ENCODE measurements at places on chromosomes 16 and 17. TPM values are rescaled to one million over a fixed set of nuclear protein-coding genes. Genes with fewer than 3 reads are reported as not detected.

Gene AKAP1
- 87.5 TPM for total RNA-seq

DNA sequence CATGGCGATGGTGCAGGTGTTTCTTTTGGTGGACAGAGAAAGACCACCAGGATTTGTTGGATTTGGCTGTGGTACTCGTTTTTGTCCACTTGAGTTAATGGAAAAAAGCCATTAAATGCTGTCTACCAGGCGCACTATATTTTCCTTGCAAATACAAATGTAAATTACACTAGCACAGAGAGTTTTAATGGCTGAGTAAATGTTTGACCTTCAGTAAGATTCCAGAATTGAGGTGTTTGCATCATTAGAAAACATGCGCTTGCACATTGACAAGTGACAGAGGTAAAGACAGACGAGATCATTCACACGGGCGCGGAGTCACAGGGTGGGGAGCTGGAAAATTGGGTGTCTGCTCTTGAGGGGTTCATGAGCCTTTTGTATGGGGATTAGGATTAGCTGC is 53.5 kb upstream of the AKTIP start:
- no peak for DNase-seq

DNA sequence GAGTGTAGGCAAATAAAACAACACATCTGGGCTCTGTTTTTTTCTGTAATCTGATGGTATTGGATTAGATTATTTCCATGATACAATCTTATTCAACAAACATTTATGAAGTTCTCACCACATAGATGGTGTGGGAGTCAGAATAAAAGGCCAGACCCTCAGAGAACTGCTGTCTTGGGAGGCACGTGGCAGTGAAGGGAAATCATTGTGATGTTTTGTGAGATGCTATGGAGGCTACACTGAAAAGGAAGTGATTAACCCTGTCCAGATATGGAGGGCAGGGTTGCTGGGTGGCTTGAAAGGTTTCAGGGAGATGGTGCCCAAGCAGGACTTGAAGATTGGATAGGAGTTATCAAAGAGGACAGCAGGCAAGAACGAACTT is 35.6 kb downstream of the DHRS7B start:
- no peak for DNase-seq

Gene HLF
- total RNA-seq, result 19.9 TPM

GRCh38 chr16:30748634-30749445 is 615 bp downstream of the PHKG2 start:
- DNase-seq, result peak; percentile 87

Gene LITAF
- total RNA-seq, result 65.8 TPM

GRCh38 chr16:84806256-84806889 is 13.4 kb upstream of the CRISPLD2 start:
- DNase-seq, result peak; percentile 73

- no peak for DNase-seq
These were observed 13.8 kb downstream of the HROB start for GRCh38 chr17:44155488-44155887.

DNA sequence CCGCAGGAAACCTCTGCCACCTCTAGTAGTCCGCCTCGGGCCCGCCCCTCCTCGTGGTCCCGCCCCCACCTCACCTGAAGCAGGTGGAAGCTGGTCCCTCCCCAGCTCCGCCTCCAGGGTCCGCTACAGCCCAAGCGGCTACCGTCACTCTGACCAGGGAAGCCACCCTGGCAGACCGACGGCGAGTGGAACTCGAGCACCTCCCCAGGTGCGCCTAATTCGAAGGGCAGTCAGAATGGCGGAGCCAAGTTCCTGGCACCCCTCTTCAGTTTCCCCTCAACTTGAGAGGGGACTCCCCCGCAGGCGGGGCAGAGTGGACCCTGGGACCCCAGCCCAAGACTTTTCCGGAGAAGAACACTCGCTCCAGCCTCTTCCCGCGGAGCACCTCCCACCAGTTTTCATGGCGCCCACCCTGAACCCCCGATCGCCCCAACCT is 507 bp downstream of the FHOD1 start:
- DNase-seq, result peak; percentile 95

- DNase-seq, result no peak
These were observed 60.0 kb upstream of the CDC42EP4 start for GRCh38 chr17:73371836-73372235.

Gene CDH3
- 11.5 TPM for total RNA-seq

GRCh38 chr17:75758131-75758905 is 6.7 kb downstream of the GALK1 start:
- no peak for DNase-seq

DNA sequence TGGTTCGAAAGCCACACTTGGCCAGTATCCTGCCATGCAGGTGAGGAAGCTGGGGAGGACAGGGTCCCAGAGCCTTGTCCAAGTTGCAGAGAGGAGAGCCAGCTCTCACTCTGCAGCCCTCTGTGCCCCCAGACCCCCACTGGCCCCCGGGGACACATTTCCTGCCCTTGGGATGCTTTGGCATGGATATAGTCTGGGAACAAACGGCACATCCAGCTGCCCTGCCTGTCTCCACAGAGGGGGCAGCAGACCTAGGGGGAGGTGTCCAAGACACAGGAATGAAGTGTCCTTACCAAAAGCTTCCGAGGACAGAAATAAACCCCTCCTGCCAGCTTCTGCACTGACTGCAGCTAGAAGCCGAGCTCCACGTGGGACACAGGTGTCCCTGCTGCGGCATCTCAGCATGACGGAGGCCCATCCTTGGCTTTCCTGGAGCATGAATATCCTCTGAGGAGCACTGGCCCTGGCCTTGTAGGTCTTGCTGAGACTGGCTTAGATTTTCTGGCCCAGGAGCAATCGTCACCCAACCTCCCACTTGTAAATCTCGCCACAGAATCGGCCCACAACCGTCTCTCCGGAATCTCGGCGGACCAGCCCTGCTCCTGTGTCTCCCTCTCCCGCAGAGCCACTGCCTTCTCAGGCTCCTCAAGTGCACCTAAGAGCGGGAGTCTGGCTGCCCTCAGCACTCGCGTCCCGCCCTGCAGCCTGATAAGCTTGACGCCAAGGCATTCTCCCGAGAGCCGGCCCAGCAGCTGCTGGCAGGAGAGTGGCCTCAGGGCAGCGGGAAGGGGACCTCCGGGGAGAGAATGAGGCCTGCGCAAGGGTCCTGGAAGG is 1.1 kb upstream of the CAPN15 start:
- peak; percentile 46 for DNase-seq

GRCh38 chr17:58276423-58276822 is 4.3 kb downstream of the MPO start:
- no peak for DNase-seq

Gene PHB1
- 83.1 TPM for total RNA-seq

DNA sequence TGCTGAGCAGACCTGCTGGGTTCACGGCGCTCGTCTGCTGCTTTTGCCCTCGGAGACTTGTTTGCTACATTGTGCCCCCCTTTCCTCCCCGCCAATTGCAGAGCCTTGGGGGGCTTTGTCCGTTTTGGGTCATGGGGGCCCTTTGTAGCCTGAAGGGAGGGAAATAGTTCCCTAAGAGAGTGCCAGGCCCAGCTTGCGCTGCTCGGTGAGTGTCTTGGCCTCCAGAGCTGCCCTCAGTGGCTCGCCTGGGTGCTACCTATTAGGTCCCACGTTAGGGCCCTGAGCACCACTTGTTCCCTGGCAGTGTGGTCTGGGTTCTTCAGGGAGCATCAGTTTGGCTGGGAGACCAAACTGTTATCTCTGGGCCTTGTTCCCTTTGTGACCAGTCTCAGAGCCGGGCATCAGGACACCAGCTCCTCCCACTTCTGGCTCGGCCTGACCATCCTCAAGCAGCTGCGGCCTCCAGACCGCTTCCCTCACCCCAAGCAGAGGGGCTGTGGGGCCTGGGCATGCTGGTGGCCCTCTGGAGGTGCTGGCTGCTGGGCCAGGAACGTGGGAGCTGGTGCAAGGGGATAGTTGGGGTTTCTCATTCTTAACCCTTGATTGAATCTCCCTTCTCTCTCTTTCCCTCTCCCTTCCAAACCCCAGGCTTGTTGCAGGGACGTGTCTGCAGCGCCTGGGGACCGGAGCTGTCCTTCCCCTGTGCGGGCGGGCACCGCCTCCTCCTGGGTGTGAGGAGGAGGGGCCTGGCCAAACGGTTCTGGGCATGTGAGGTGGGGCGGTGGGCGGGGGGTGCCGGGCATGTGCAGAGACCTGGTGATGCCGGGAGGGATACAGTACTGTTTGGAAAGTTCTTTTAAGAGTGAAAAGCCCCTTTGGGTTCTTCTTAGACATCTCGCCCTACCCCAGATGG is 16.0 kb upstream of the ITGB4 start:
- no peak for DNase-seq

DNA sequence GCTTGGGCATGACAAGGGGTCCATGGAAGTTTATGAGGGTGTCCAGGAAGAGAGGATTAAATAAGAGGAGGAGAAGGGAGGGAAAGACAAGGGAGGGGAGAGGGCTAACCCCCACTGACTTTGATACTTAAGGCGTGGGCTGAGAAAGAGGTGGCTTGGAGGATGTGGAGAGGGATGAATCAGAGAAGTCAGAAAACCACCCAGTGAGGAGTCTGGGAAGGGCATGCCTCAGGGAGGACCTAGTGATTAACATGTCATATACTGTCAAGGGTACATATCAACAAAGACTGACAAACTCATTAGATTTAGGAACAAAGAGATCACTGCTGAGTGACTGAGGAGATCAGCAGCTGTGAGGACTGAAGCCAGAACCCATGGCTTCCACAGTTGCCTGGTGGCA is 145.4 kb downstream of the IRX5 start:
- DNase-seq, result no peak

DNA sequence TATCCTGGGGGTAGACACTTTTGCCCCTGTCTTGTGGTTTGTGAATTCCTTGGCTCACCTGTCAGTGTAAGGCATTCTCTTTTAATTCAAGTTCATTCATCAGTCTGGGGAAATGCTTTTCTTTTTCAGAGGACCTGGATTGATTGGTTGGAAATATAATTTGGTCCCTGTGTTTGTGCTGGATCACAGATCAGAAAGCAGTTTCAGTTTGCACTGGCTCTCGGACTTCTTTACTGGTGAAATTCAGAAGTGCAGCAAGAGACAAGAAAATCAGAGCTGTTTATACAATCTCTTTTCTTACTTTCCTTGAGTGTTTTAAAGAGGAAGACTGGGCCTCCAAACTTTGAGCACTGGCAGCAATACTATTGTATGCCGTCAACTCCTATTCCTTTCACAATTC is 161.8 kb upstream of the KCNJ16 start:
- no peak for DNase-seq

- peak; percentile 45 for DNase-seq
These were observed 87.8 kb downstream of the GNAO1 start for GRCh38 chr16:56279132-56279531.

- DNase-seq, result no peak
These were observed 289.7 kb upstream of the ZFHX3 start for GRCh38 chr16:73337373-73338296.

Gene SLFN11
- total RNA-seq, result 57.6 TPM

GRCh38 chr16:55508271-55508921 is 476 bp upstream of the LPCAT2 start:
- DNase-seq, result no peak

- DNase-seq, result peak; percentile 64
These were observed 17.1 kb downstream of the LIG3 start for GRCh38 chr17:34997355-34997862.

- DNase-seq, result no peak
These were observed 6.4 kb downstream of the CRYBA1 start for GRCh38 chr17:29253037-29253436.

Gene HERPUD1
- 283 TPM for total RNA-seq

Gene CCL18
- total RNA-seq, result 156 TPM

DNA sequence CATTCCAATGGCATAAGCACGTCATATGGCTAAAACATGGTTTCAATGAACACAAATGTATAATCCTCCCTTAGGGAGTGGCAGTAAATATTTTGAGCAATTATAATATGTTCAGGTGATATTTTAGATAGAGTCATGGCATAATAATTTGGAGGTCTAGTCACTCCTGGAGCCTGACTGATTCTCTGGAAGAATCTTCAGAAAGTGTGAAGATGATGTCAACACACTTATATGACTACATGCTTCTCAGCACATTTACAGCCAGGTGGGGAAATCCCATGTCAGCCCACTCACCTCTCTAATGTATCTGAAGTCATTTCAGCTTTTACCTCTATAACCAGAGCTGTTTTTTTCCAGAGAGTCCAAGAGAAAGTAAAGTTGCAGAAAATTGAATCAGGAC is 474.8 kb downstream of the SHISA9 start:
- no peak for DNase-seq

Gene HASPIN
- total RNA-seq, result 1.7 TPM

DNA sequence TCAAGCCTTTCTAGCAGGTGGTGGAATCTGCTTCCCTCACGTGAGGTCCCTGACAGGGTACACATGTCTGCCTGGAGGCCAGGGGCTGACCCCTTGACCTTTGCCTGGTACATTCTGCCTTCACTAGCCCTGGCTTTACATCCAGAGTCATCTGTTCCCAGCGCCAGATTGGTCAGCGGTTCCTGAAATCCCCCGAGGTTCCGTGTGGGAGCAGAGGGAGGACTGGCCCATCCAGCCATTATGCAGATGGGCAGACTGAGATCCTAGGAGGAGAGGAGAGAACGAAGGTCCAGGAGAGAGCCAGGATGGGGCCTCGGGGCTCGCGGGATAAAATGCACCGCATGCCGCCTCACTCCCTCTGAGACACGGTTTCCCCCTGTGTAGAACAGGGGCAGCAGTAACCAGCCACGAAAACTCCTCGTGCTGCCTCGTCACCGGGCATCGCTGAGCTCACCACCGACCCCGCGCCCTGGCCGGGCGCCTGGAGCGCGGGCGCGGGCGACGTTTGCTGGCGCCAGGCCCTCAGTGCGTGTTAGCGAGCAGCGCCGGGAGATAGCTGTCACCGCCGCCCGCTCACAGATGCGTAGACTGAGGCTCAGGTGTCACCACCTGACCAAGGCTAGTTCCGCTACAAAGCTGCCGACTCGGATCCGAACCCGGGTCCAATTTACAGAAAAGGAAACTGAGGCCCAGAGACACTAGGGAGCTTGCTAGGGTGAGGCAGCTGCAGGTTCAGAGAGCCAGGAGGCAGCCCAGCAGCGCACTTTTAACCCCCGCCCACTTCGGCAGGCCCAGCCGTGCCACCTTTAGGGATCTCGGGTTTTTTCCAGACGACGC is 811 bp upstream of the MAP2K3 start:
- peak; percentile 90 for DNase-seq

GRCh38 chr17:73307130-73307529 is 4.7 kb downstream of the CDC42EP4 start:
- DNase-seq, result no peak

Gene HOXB7
- total RNA-seq, result 2.1 TPM

DNA sequence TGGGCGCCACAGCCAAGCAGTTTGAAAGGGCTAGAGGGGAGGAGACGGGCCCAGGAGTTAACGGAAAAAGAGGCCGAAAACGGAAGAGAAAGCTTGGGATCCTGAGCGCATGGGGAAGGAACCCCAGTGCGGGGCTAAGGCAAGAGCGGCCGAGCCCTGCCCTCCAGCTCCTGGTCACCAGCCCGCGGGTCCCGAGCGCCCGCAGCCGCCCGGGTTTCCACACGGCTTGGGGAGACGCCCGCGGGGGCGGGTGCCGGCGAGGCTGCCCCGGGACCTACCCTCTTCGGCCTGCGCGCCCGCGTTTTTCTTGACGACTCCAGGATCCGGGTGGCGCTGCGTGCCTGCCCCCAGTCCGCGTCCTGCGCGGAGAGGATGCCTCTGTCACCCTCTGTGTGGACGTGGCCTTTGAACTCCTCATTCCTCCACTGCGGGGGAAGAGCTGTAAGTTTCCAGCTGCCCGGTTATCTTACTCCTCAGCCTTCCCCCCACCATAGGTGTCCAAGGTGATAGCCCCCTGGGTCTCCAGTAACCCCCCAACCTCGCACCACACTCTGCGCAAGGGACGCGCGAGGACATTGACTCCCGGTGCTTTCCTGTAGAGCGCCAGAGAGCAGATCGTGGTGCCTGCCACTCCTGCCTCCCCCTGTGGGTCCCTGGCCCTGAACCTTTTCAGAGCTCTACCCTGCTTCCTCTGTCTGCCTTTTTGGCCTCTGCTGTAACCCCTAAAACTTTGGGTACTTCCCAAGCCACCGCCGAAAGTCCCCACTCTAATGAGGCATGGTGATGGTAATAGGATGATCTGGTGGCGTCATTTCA is 1.7 kb upstream of the CDH11 start:
- DNase-seq, result peak; percentile 87

Gene C16orf54
- total RNA-seq, result 2.4 TPM
